Omental fat pad (tissue), 4 donors: ENCODE measurements at places on chromosomes 6 and 20.

DNA sequence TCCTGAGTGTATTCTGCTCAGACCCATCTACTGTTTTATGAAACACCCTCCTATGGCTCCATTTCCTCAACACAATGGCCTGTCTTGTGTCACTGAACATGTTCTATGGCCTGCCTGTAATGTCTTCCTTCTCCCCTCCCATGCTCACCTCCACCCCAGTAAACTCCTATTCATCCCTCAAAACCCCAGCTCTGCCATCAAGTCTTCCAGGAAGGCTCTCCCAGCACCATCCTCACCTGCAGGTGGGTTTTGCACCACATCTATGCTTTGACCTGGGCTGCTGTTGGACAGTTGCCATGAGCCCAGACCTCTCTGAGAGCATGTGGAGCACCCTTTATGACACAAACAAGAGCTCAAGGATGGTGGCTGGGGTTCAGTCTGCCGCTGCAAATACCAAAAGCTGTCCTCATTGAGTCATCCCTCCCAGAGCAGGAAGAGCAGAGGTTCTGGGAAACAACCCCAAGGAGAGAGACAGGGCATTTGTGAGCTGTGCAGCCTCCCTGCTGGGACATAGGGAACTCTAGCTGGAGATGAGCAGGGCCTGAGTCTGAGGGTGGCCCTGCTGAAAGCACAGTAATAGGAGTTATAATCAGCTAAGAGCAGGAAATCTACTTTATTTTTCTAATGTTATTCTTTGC is 93.8 kb upstream of the CD93 start:
- no peak for DNase-seq

- DNase-seq, result no peak
These were observed 114.2 kb downstream of the UNC5CL start for GRCh38 chr6:40924839-40925238.

DNA sequence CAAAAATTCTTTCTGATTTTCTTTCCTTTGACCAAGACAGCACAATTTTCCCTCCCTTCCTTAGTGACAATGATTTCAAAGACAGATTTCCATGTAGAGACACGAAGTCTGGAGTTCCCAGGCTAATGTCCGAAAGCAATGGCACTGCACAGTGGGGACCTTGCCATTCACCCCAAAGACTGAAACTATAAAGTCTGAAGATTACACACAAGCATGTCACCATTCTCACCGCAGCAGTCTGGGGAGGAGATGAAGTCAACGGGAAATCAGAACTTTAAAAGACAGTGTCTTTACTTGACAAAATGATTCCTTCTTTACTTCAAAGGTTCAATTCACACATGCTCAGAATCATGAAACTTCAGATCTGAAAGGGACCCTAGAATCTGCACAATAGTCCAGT is 8.3 kb downstream of the B4GALT5 start:
- DNase-seq, result no peak

DNA sequence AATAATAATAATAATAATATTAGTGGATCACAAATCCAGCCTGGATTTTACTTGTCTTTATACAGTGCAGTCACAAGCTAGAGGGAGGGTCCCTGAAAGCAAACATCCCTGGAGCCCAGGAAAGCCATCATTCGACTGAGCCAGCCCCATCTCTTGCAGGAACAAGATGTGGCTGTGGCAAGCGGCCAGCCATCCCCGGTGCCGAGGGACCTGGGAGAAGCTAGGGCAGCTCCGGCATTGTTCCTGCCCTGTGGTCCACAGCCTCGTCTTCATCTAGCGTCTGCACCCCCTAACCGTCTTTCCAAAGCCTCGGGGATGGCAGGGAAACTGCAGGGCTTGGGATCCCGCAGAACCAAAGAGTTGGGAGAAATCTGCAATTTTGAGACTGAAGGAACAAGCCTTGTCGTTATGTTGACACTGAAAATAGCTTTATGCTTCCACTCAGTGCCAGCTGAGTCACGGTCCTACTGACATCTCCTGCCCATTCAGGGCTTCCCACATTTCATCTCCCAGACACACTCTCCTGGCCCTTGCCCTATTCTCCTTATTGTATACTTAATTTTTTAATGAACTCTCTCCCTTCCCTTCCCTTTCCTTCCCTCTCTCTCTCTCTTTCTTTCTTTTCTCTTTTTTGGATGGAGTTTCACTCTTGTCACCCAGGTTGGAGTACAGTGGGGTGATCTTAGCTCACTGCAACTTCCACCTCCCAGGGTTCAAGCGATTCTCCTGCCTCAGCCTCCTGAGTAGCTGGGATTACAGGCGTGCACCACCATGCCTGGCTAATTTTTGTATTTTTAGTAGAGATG is 62.5 kb upstream of the ZNFX1 start:
- no peak for DNase-seq

DNA sequence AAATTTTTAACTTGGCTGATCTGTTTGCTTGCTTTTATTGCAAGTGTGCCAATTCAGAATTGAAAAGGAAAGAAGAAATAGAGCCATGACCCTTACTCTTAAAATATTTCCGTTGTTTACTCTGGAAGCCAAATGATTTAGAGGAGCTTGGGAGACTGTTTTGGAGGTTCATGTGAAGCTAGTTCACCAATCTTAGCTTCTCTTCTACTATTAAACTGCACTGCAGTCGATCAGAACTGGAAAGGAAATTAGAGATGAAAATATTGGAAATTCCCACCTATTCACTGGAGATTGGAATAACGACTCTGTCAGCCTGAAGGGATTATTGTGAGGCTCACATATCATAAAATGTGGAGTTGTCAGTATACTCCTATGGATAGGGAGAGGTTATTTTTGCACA is 81.8 kb downstream of the MLIP start:
- DNase-seq, result no peak

DNA sequence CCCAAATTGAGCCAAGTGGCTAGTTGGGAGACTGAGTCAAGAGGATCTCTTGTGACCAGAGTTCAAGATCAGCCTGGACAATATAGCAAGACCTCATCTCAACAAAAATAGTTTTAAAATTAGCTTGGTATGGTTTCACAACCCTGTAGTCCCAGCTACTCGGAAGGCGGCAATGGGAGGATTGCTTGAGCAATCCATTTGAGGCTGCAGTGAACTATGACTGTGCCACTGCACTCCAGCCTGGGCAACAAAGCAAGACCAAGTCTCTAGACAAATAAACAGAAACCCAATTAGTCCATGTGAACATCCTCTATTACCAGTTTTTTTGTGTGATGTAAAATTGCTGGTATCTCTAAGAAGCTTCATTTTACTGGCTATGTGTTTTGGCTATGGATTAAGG is 106.2 kb downstream of the TULP4 start:
- DNase-seq, result no peak

GRCh38 chr6:142183351-142183750 is 36.3 kb downstream of the VTA1 start:
- DNase-seq, result no peak

- no peak for DNase-seq
These were observed 57.4 kb downstream of the MOCS1 start for GRCh38 chr6:39876826-39877225.

DNA sequence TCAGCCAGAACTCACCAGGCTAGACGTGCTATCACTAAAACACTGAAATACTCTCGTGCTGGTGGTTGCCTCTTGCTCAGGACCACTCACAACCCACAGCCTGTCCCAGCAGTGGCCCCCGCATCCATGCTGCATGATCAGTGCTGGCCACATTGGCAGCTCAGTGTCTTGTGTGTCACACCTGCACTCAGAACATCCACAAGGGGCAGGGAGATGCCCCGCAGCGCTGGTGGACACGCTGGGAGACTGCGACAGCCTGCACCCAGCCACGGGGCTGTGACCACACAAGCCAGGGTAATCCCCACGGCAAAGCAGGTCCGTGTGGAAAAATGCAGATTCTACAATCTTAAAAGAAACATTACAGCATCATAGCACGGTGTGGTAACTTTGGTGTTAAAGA is 23.9 kb upstream of the APMAP start:
- DNase-seq, result no peak

DNA sequence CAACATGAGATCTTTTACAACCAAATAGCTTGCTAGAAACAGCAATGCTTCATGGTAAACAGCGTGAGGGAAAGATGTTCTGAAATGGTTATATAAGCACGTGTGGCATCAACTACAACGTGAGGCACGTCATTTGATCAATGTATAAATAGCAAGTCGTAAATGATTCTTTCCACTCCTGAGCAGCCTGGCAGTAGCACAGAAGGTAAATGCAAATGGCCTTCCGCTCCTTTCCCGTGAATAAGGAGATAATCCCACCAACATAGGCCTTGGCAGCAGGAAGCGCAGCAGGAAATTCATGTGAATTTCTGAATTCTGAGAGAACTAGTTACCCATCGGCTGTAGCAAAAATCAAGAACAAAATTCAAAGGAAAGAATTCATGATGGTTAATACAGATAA is 17.0 kb downstream of the RPS6KA2 start:
- no peak for DNase-seq

DNA sequence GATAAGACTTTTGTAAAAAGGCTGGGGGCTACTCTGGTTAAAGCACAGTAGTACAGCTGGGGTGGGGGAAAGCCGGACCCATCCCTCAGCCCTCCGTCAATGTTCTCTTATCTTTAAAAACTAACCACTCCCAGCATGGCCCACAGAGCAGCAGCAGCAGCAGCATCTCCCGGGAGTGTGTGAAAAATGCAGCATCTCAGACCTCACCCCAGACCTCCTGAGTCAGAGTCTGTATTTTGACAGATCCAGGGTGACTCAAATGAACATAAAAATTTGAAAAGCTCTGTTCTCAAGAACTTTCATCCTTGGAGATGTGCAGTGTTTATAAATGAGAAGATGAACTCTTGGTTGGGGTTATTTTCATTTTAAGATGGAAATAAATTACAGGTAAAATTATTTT is 277.7 kb upstream of the ECI2 start:
- DNase-seq, result no peak
